Stimulated activated CD8-positive, alpha-beta memory T cell treated with anti-CD3 and anti-CD28 coated beads, Interleukin-7, amount 100 ng/mL, for 48 hours (primary cell): ENCODE measurements at places on chromosomes 4 and X.

DNA sequence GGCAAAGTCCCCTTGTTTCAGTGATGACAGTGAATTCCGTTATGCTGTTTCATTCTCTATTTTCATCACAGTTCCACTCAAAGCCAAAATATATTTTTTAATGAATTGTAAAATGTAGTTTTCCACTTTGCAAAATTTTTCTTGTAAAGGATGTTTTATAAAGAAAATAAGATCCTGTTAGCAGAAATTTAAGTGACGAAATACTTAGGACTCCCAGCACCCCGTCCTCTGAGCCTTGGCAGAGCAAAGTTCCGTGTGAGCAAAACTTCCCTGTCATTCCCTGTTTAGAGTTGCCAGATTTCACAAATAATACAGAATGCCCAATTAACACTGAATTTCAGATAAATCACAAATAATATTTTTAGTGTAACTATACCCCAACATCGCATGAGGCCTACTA, 81.0 kb upstream of the RBPJ start:
- no peak for DNase-seq

GRCh38 chr4:170278460-170278859, 188.7 kb upstream of the AADAT start:
- DNase-seq = no peak

DNA sequence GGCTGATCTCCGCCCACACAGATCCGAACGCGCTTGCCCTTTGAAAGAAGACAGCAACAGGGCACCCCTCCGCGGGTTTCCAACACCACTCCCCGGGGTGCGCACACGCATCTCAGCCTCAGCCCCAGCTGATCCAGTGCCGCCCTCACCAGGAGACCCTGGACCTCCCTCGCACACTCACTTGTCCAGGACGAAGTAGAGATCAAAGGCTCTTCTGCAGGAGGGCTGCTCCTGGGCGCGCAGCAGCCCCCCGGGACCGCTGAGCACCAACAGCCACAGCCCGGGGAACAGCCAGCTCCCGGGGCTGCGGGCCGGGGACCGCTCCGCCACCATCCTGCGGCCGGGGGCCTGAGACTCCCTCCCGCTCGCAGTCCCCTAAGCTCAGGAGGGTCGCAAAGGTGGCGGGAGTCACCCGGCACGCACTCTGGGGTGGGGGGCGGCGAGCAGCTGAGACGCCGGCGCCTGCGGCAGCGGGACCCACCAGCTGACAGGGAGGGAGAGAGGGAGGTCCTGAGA, 743 bp downstream of the ANTXR2 start:
- DNase-seq = no peak

- DNase-seq = no peak
Observed at GRCh38 chr4:19262467-19262866, 989.2 kb upstream of the SLIT2 start.
